GM19239 (cell line): ENCODE measurements at places on chromosomes 3 and 15.

DNA sequence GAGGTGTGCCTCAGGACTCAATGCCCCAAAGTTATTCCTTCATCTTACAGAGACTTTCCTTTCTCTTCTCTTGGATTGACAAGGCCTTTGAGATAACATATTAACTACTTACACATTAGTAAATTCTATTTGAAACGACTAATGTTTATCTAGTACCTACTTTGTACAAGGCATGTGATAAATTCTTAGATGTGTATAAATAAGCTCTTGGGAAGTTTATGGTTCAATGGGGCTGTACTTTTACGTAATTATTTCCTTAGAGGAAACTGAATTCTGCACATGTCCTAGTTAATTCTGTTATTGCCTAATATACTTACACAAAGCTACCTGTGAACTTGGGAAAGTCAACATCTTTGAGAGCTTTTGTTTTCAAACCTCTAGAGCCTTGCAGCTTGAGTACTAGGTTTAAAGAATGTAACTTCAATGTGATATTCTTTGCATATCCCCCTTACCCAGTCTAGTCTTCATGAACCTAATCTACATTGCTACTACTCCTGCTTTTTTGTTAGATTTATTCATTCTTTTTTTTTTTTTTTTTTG is 58.5 kb upstream of the RAP2B start:
- DNase-seq: no peak

DNA sequence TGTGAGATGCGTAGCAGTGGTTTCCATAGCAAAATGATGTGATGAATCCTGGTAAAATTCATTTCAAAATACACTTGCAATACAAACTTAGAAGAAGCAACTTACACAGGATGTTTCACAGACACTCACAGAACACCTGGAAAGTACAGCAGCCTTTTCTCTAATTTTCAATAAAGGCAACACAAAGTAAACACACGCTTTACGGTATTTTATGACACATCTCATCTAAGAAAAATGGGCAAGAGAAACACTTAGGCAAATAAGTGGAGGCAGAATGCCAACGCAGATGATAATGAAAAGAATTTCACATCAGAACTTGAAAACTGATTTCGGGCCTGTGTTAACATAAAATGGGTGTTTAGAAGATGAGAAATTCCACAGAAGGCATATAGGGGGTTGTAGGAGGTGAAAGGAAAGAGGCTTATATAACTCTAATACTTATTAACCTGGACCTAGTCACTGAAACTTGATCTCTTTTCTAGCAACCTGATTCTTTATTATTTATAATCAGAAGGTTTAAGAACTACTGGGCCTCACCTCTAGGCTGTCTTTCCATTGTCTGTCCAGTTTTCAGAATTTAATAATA is 25.6 kb upstream of the MAP3K13 start:
- no peak for DNase-seq

GRCh38 chr3:50660386-50660785 is 14.3 kb upstream of the DOCK3 start:
- DNase-seq: no peak

GRCh38 chr3:69504232-69504631 is 118.3 kb upstream of the FRMD4B start:
- DNase-seq: no peak

DNA sequence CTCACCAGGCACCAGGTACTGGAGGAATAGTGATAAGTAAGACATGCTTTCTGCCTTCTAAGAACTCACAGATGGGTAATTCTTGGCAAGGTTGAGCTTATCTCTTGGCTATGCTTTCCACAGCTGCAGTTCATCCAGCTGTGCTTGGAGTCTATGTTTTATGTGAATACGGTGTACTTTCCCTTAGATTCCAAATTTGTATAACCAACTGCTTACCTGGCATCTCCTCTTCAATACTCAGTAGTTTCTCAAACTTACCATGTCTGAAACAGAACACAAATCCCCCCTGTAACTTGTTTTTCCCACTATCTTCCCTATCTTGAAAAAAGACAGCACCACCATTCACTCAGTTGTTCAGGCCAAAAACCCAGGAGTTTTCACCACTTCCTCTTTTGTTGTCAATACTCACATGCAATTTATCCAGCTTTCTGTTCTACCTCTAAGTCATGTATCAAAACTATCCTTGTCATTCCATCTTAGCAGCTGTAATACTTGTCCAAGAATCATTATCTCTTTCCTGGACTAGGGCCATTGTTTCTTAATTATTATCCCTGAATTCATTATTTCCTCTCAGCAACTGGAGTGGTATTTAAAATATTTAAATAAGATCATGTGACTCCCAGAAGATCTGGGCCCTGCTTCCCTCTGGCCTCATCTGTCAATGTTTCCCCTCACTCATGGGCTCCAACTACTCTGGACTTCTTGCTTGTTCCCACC is 32.6 kb downstream of the COL6A5 start:
- DNase-seq: no peak

- DNase-seq: no peak
These were observed 7.2 kb downstream of the RNF13 start for GRCh38 chr3:149820183-149820582.

DNA sequence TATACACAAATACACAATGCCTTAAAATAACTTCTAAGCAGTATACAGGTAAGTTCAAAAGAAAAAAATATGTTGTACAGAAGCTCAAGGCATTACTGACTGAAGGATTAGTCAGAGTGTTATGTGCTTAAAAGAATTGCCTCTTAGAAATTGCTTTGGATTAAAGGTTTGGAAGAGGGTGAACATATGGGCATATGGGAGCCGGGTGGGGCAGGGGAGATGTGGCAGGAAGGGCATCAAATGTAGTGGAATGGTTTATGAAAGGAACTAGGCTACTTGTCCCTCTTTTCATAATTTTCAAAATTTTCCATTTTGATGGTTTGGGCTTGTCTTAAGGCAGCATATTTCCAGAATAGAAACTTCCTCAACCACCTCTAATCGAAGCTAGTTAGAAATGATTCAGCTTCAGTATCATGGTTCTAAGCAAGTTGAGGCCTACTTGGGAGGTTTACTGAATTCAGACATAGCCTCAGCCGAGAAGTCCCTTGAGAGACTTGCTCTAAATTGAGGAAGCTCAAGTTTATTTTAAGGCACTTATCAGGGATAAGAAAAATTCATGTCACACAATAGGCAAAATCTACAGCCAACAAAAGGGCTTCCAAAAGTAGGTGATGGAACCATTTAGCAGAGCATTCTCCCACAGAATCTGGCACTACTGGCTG is 10.1 kb upstream of the GOLGB1 start:
- DNase-seq: no peak

- DNase-seq: no peak
These were observed 114.8 kb upstream of the THBS1 start for GRCh38 chr15:39465843-39466749.

DNA sequence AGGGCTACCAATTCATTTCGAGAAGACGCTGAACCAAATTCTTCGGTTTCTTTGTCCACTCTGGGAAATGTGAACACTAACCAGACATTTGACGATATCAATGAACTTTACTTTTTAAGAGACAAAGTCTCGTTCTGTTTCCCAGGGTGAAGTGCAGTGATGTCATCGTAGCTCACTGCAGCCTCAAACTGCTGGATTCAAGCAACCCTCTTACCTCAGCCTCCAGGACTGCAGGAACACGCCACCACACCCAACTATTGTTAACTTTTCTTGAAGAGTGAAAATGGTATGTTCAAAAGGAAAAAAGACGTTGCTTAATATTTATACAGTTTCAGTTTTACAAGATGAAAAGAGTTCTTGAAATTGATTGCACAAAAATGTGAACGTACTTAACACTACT is 30.6 kb downstream of the MB21D2 start:
- no peak for DNase-seq

- no peak for DNase-seq
These were observed 37.9 kb downstream of the PARP15 start for GRCh38 chr3:122615303-122615702.
